Activated naive CD4-positive, alpha-beta T cell treated with anti-CD3 and anti-CD28 coated beads, Interleukin-2, amount 10 ng/mL, durations not matched to agents 7 days and 5 days (primary cell): ENCODE measurements at places on chromosomes 3 and 15.

DNA sequence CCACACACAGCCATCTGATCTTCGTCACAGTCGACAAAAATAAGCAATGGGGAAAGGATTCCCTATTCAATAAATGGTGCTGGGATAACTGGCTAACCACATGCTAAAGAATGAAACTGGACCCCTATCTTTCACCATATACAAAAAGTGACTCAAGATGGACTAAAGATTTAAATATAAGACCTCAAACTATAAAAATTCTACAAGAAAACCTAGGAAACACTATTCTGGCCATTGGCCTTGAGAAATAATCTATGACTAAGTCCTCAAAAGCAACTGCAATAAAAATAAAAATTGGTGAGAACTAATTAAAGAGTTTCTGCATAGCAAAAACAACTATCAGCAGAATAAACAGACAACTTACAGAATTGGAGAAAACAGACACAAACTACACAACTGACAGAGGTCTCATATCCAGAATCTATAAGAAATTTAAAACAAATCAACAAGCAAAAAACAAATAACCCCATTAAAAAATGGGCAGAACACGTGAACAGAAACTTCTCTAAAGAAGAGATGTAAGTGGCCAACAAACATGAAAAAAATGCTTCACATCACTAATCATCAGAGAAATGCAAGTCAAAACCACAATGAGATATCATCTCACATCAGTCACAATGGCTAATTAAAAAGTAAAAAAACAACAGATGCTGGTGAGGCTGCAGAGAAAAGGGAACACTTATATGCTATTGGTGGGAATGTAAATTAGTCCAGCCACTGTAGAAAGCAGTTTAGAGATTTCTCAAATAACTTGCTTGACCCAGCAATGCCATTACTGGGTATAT, 104.0 kb downstream of the NR1I2 start:
- DNase-seq: no peak

DNA sequence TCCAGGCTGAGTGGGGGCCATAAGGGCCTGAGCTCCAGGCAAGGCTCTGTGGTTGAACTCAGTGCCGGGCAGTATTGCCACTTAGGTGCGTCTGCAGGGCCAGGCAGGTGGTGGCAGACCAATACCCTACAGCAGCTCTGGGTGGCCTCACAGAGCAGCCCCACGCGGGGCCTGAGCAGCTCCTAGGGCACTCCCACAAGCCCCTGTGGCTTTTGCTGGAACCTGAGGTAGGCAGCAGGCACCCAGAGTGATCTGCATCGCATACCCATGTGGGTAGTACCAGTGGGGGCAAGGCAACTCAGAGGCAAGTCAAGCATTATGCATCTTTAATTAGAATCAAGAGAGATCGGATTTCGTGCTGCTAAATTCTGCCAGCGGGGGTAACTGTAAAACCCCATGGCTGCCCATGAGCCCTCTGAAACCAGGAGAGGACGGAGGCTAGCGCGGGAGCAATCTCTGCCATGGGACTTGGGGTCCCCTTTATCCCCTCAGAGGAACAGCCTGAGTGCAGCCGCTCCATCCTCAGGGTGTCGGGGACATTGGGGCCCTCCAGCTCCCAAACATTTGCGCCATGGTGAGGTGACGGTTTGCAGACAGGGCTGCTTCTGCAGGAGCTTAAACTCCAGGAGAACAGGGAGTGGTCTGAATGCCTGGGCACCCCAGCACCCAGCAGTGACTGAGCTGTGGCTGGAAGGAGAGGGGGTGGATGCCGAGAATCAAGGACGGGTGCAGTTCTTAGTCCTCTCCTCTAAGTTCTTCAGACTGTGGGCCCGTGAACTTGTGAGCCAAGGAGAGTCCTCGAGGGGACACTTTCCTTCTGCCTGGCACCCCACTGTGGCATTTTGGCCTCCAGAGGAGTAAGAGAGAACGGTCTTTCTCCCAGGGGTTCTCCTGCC, 62.4 kb upstream of the PCSK6 start:
- no peak for DNase-seq

- no peak for DNase-seq
These were observed 120.9 kb upstream of the PDZRN3 start for GRCh38 chr3:73745526-73746191.

GRCh38 chr15:62533687-62534086, 368.6 kb upstream of the C2CD4B start:
- no peak for DNase-seq

GRCh38 chr15:82944056-82944455, 8.5 kb downstream of the HOMER2 start:
- DNase-seq: no peak

DNA sequence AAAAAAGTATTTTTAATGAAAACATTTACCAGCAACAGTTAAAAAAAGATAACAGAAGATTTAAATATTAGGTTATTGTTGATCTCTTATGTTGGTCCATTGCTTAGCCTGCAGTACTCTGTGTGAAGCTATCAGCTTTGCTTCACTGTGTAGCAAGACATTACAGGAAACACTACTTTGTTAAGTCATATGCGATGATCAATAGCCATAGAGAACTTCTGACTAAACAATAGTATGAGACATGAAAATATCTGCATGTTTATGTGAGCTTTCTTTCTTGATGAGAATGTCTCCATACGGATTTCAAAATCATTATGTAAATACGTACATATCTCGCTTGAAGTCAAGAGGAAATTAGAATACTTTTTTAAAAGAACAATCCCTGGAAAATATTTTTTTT, 27.0 kb upstream of the CAPN3 start:
- DNase-seq: no peak

- no peak for DNase-seq
These were observed 962.2 kb downstream of the TUSC7 start for GRCh38 chr3:117671722-117672318.

DNA sequence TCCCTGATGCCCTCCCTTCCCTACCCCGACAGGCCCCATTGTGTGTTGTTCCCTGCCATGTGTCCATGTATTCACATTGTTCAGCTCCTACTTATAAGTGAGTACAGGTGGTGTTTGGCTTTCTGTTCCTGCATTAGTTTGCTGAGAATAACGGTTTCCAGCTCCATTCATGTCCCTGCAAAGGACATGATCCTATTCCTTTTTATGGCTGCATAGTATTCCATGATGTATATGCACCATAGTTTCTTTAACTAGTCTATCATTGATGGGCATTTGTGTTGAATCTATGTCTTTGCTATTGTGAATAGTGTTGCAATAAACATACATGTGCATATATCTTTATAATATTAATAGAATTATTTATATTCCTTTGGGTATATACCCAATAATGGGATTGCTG, 52.1 kb upstream of the TNFSF10 start:
- no peak for DNase-seq
